Dermis lymphatic vessel endothelial cell (primary cell): ENCODE measurements at places on chromosomes 2 and 18. TPM values are rescaled to one million over a fixed set of nuclear protein-coding genes. Genes with fewer than 3 reads are reported as not detected.

Gene HYCC2
- total RNA-seq = 9.9 and 10.0 TPM in 2 replicates

Gene C2orf49
- total RNA-seq = 13.3 and 20.1 TPM in 2 replicates

Gene IL36B
- total RNA-seq = not detected in 2 replicates

Gene NMUR1
- 0.11 TPM in 1 of 2 replicates, not detected in the other for total RNA-seq

Gene LHCGR
- not detected in 2 replicates for total RNA-seq

Gene GALNT5
- under 0.01 TPM in 2 replicates for total RNA-seq

Gene RAMP1
- total RNA-seq = not detected in 2 replicates

Gene BCL11A
- 0.65 and 1.4 TPM in 2 replicates for total RNA-seq

Gene MZT2B
- 142 and 281 TPM in 2 replicates for total RNA-seq

Gene CREG2
- total RNA-seq = under 0.01 TPM in 1 of 2 replicates, not detected in the other

Gene EVA1A
- total RNA-seq = 17.0 and 25.4 TPM in 2 replicates

Gene DSG1
- total RNA-seq = not detected in 2 replicates

Gene CHRNG
- not detected in 2 replicates for total RNA-seq

Gene ASAP2
- total RNA-seq = 30.5 and 36.2 TPM in 2 replicates

Gene C2orf92
- total RNA-seq = 1.6 and 2.3 TPM in 2 replicates

Gene CNDP1
- not detected in 2 replicates for total RNA-seq

Gene KCNJ3
- total RNA-seq = not detected in 2 replicates

Gene TUBB8B
- total RNA-seq = 0.11 TPM in 1 of 2 replicates, not detected in the other

Gene MEP1B
- total RNA-seq = 0.09 TPM in 1 of 2 replicates, not detected in the other

Gene PAIP2B
- total RNA-seq = 1.1 and 2.0 TPM in 2 replicates

Gene SCN3A
- total RNA-seq = 0.69 and 14.8 TPM in 2 replicates

Gene UGT1A10
- not detected in 2 replicates for total RNA-seq

Gene L3MBTL4
- 2.7 and 8.8 TPM in 2 replicates for total RNA-seq

Gene TPRKB
- total RNA-seq = 20.0 and 30.9 TPM in 2 replicates

Gene B3GNT2
- 17.7 and 19.7 TPM in 2 replicates for total RNA-seq

Gene CREB1
- 40.1 and 40.2 TPM in 2 replicates for total RNA-seq

Gene HTRA2
- 37.5 and 48.9 TPM in 2 replicates for total RNA-seq

Gene VAMP5
- total RNA-seq = 89.0 and 119 TPM in 2 replicates

Gene ANKRD30BL
- total RNA-seq = not detected in 2 replicates

Gene HOXD10
- 8.2 and 32.9 TPM in 2 replicates for total RNA-seq

Gene ZNF396
- total RNA-seq = 0.95 and 0.98 TPM in 2 replicates

Gene LYG2
- not detected in 2 replicates for total RNA-seq

Gene CROCC2
- total RNA-seq = not detected in 2 replicates

Gene CDH19
- under 0.01 and 0.11 TPM in 2 replicates for total RNA-seq

Gene BCL2L11
- total RNA-seq = 28.4 and 30.2 TPM in 2 replicates

Gene GPR55
- total RNA-seq = not detected in 2 replicates

Gene UPP2
- total RNA-seq = not detected in 2 replicates

Gene SERPINB4
- not detected in 2 replicates for total RNA-seq

Gene DNAJB2
- 20.8 and 21.1 TPM in 2 replicates for total RNA-seq

Gene SUCLG1
- total RNA-seq = 50.0 and 78.0 TPM in 2 replicates
